ENCODE measurements at places on chromosomes 1 and 21.

DNA sequence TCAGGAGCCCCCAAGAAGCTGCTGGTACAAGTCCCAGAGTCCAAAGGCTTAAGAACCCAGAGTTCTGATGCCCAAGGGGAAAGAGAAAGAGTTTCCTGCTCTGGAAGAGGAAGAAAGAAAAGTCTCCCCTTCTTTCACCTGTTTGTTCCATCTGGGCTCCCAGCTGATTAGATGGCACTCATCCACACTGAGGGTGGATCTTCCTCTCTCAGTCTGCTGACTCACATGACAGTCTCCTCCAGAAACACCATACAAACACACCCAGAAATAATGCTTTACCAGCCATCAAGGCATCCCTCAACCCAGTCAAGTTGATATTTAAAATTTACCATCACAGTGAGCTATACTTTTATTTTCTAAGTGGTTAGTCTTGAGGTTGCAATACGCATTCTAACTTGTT, 257.9 kb downstream of the PAPPA2 start:
- no peak for DNase-seq

DNA sequence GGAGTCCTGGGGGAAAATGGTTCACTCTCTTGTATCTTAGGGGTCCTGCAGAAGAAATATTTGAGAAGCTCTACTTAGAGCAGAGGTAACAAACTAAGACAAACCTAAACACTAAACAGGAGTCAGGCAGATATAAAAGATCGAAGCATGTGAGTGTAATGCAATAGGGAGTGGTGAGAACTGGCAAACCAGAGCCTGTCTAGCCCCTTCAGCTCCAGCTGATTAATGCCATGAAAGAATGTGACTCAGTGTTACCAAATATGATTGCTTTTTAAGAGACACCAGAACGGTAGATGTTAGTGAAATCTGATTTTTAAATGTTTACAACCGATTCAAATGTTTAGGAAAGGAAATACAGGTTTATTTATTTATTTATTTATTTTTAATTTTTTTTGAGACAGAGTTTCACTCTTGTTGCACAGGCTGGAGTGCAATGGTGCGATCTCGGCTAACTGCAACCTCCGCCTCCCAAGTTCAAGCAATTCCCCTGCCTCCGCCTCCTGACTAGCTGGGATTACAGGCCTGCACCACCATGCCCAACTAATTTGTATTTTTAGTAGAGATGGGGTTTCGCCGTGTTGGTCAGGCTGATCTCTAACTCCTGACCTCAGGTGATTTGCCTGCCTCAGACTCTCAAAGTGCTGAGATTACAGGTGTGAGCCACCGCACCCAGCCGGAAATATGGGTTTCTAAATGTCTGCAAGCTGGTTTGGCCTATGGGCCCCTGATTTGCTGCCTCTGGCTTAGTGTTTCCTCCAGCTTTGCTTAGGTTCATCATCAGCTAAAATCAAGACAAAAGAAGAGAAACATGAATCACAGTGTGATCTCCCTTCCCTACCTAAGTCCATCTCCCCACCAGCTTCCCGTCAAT, 12.2 kb downstream of the TXNIP start:
- DNase-seq, result no peak

DNA sequence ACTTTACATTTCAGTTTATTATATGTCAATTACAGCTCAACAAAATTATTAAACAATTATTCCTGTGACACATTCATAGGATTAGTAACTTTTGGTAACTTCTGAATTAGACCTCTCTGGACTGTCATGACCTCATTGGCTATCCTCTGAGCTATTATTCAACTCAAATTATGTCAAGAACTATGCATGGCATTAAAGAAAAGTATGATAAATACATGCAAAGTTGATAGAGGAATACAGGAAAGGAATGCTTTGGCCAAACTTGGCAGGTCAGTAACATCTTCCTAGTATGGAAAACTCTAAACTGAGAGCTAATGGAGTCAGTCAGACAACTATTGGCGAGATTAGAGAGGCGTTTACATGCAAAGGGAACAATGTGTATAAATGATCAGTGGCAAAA, 158.4 kb downstream of the DUSP10 start:
- no peak for DNase-seq

GRCh38 chr1:72097851-72098570, 184.3 kb downstream of the NEGR1 start:
- no peak for DNase-seq

- DNase-seq, result no peak
Measured at GRCh38 chr1:9239622-9240401, 5.2 kb downstream of the H6PD start.

Measured in neural crest cell (in vitro differentiated cells).